CD4-positive, alpha-beta T cell treated with Interferon alpha-2 for 1 hour (primary cell): ENCODE measurements at places on chromosomes 3 and 15.

GRCh38 chr3:142622405-142622804, 26.2 kb downstream of the PLS1 start:
- DNase-seq: no peak

- no peak for DNase-seq
Measured at GRCh38 chr3:172640751-172641150, 70.1 kb downstream of the NCEH1 start.

- no peak for DNase-seq
Measured at GRCh38 chr15:63489352-63489751, 15.0 kb upstream of the USP3 start.

DNA sequence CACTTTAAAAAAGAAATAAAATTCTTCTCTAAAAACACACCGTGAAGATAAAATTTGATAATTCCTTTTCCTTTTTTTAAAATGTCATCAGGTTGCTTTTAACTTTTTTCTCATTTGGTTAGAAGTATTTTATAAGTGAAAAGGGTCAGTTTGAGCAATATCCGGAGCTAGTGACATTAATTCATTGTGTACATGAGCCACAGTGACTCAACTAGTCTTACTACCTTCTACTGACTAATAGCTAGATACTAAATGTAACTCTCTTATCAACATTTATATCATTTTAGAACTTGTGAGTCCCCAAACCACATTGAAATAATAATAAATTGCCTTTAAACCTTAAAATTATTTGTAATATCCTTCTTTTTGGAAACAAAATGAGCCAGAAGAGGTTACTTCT, 101.2 kb upstream of the ZBTB20 start:
- no peak for DNase-seq

DNA sequence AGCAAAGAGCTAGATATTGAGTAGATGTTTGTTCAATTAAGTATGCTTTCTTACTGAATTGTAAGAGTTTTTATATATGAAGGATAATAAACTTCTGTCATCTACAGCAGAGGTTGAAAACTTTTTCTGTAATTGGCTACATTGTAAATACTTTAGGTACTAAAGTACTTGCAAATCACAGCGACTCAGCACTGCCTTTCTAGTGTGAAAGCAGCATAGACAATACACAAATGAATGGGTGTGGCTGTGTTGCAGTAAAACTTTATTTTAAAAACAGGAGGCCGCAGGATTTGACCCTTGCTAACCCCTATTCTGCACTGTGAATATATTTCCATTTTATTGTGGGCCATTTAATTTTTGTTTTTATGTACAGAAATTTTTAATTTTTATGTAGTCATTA, 104.3 kb upstream of the TMC3 start:
- DNase-seq: no peak

- DNase-seq: no peak
Measured at GRCh38 chr15:71804226-71804625, 6.1 kb upstream of the NR2E3 start.

DNA sequence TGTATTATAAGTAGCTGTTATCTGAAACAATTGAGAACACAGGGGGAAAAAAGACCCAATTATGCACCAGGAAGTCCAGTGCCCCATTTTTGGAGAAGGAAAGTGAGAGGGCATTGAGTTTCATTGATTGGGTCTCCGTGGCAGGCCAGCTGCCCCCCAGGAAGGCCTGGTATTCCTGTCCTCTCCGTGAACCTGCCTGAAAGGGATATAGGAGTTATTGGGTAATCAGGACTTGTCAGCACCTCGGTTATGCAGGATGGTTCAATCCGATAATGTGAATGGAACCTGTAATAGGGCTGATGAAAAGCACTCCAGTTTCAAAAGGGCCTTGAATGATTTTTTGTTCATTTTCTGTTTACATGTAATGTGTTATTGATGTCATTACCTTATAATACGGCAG, 122.0 kb upstream of the RARB start:
- DNase-seq: no peak

DNA sequence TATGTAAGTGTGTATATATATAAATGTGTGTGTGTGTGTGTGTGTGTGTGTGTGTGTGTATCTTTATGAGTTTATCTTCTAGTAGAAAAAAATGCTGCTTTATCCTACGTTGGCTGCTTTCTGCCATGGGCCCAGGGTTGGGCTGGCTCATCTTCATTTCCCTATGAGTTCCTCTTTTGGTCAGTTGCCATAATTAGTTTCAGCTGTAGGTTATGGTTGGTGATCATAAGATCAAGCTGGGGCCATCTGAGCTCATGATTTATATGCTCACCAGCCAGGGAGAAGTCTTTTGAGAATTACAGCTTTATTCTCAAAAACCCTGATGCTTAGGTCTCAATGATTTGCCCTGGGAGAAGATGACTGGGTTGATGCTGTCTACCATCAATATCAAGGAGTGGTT, 775.8 kb upstream of the ARPP21 start:
- DNase-seq: no peak
